ENCODE measurements at places on chromosomes 13 and 19.

DNA sequence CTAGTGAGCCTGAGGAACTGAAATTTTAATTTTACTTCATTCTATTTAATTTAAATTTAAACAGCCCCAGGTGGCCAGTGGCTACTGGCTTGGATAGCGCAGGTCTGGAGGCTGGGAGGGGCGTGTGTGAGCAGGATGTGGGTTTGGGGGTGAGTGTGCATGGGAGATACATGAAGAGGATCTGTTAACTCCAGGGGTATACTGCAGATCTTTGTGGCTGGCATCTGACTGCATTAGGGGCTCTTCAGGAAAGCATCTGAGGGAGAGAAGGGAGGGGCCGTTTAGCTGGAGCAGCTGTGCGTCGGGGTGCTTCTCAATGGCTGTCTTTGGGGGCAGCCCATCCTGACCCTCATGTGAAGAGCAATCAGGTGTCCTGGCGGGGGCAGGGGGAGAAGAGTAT, 6.8 kb downstream of the SHANK1 start:
- DNase-seq, result no peak

- no peak for DNase-seq
Measured at GRCh38 chr13:34176633-34177032, 358.7 kb downstream of the RFC3 start.

DNA sequence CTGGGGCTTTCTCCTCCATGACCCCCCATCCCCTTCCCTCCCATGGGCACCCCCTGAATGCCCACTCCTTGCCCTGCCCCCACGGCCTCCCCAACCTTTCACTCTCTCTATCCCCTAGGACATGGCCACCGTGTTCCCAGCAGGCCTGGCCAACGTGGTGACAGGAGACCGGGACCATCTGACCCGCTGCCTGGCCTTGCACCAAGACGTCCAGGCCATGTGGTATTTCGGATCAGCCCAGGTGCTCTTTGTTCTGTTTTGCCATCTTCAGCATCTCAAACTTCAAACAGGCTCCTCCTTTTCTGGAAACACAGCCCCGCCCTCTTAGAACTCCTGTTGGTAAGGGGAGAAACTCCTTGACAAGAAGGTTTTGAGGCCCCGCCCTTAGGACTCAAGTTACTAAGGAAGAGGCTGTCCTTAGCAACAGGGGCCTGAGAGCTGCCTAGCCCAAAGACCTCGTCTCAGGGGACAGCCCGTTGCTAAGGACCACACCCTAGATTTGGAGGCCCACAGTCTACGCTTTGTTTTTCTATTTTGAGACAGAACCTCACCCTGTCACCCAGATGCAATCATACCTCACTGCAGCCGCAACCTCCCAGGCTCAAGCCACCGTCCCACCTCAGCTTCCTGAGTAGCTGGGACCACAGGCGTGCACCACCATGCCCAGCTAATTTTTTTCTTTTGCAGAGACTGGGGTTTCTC, 5.1 kb upstream of the FLT3LG start:
- DNase-seq, result no peak

- no peak for DNase-seq
Measured at GRCh38 chr13:33452873-33453517, 167.4 kb upstream of the STARD13 start.

GRCh38 chr19:33429891-33430673, 56.6 kb downstream of the CEBPG start:
- DNase-seq, result no peak

- no peak for DNase-seq
Measured at GRCh38 chr19:54107876-54108490, 5.3 kb downstream of the NDUFA3 start.

DNA sequence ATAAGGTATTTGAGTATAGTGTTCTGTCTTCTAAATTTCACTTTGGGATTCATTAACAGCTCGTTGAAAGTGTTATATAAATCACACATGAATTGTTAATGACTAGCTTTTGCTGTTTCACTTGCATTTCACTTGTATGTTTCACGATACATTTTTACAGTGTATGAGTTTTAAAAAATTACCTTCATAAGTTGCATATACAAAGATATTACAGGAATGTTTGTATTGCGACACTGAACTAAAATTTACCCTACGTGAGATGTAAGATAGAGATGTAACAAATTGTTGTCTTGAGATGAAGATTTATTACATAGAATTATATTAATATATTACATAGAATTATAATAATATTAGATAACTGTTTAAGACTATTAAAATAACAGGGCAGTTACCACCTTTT, 1.5 kb downstream of the CDC16 start:
- DNase-seq, result no peak

- no peak for DNase-seq
Measured at GRCh38 chr13:28049215-28049614, 51.2 kb downstream of the FLT3 start.

DNA sequence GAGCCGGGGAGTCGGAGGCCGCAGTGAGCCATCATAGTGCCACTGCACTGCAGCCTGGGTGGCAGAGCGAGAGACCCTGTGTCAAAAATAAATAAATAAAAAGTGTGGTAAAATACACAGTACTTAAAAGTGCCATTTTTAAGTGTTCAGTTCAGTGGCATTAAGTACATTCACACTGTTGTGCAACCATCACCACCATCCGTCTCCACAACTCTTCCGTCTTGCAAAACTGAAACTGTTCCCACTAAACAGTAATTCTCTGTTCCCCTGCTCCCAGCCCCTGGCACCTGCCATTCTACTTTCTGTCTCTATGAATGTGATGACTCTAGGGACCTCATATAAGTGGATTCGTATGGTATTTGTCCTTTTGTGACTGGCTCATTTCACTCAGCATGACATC, 13.3 kb downstream of the SLC25A42 start:
- no peak for DNase-seq

GRCh38 chr19:14116918-14117578, 514 bp downstream of the PRKACA start:
- no peak for DNase-seq

DNA sequence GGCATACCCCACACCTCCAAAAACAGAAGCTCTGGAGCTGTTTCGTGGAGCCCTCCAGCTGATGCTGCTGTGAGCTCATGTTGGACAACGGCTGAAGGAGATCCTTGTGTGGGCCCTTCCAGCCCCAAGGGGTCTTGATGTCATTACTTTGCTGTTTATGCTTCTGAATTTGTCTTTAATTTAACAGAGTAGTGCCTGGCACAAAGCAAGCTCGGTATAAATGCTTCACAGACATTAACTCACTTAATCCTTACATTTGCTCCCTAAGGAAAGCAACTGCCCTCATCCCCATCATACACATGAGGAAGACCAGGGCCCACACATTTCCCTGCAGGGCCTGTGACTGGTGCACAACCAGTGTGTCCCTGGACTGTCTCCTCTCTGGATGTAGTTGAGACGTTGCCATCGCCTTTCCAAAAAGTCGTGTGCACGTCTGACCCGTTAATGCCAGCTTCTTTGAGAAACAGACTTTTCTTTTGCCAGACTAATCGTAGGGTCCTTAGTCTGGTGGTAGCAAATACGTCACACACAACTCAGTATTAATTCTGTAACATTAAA, 7.6 kb downstream of the COL4A1 start:
- DNase-seq, result no peak

DNA sequence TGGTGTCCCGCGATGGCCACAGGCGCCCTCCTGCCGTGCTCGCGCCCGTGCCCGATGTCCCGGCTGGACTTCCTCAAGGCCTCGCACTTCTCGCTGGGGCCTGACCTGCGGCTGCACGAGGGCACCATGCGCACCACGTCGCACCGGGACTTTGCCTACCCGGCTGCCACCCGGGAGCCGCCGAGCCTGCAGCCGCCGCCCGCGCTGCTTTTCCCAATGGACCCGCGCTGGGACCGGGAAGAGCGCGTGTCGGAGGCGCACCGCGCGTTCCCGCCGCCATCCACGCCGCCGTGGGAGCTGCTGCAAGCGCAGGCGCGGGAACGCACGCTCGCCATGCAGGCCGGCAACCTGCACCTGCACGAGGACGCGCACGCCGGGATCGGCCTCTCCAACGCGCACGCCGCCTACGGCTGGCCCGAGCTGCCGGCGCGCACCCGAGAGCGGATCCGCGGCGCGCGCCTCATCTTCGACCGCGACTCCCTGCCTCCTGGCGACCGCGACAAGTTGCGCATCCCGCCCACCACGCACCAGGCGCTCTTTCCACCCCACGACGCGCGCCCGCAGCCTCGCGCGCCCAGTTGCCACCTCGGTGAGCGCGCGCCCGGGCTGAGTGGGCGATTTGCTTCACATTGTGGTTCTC, 12.1 kb upstream of the PEX11G start:
- peak; percentile 47 for DNase-seq

GRCh38 chr19:39940221-39940833, 5.9 kb upstream of the FCGBP start:
- DNase-seq, result no peak

GRCh38 chr19:30028992-30029343, 86.9 kb downstream of the URI1 start:
- DNase-seq, result no peak

GRCh38 chr19:33392341-33393285, 19.1 kb downstream of the CEBPG start:
- no peak for DNase-seq

GRCh38 chr13:113455384-113455783, 2.1 kb upstream of the ADPRHL1 start:
- DNase-seq, result no peak

DNA sequence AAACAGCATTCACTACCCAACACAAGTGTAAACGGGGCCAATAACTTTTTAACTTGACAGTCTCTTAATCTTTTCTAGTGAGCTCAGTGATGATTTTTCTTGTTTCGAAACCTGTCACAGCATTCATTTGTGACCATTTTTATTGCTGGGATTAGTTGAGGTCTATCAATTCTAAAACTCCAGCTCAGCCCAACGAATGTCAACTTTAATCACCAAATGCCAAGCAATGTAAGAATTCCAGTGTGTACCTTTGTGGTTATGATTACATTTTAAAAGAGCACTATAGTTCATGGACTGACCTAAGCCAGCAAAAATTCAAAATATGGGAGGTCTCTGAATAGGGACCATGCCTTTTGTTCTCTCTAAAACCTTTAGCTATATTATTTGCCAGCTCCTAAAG, 694.3 kb upstream of the SGCG start:
- DNase-seq, result no peak

- peak; percentile 16 for DNase-seq
Measured at GRCh38 chr13:43389983-43390382, 366.6 kb downstream of the DNAJC15 start.

DNA sequence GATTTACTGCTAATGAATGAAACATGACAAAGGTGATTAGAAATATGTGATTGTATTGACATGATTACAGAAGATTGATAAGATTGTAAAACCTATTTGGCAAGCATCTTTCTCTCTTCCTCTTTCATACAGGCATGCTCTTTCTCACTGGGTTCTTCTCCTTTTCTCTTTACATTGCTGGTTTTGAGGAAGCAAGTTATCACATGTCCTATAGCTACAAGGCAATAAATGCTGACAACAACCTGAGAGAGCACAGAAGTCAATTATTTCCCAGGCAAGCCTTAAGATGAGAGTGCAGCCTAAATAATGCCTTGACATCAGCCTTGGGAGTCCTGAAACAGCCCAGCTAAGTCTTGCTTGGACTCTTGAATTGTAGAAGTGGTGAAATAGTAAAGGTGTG, 875.0 kb downstream of the SLITRK1 start:
- DNase-seq, result no peak

DNA sequence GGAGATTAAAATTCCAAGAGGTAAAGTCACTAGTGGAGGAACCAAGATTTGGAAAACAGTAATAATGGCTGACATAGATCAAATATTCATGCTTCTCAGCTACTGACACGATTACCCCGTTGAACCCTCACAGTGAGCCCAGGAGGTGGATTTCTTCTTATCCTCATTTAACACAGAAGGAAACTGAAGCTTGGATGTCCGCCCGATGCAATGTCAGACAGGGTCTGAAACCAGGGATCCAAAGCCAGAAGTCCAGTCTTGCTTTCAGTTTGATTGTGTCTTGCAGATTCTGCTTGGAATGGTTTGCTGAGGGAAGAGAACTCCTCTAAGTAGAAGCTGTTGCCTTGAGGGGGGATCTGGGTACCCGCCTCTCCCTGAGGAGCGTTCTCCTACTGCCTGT, 404.7 kb downstream of the KCNRG start:
- DNase-seq, result no peak

GRCh38 chr13:73262862-73263627, 204.2 kb downstream of the KLF5 start:
- DNase-seq, result no peak
